ENCODE measurements at places on chromosomes 5 and 9. TPM values are rescaled to one million over a fixed set of nuclear protein-coding genes. Genes with fewer than 3 reads are reported as not detected.

Gene SPINK6
- total RNA-seq: not detected

Gene ADAMTS12
- not detected for total RNA-seq

DNA sequence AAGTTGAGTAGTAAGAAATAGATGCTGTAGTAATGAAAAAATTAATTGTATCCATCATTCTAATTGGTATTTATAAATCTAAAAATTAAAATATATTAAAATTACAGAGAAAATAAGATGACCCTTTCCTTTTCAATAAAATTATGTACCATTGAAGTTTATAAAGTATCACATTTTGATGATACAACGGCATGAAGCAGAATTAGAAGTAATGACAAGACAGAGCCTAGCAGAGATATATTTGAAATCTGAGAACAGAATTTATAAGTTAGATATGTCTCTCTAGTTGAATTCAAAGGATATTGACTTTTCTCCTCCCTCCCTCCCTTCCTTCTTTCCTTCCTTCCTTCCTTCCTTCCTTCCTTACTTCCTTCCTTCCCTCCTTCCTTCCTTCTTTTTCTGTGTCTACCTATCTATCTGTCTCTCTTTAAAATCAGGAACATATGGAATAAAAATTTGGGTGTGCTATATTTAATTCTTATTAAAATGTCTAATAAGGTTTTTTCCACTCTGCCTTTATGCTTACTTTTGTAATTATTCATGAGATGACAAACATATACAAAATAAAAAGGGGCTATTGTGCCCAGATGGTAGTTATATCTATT lies 258.5 kb upstream of the CD180 start:
- no peak for DNase-seq

DNA sequence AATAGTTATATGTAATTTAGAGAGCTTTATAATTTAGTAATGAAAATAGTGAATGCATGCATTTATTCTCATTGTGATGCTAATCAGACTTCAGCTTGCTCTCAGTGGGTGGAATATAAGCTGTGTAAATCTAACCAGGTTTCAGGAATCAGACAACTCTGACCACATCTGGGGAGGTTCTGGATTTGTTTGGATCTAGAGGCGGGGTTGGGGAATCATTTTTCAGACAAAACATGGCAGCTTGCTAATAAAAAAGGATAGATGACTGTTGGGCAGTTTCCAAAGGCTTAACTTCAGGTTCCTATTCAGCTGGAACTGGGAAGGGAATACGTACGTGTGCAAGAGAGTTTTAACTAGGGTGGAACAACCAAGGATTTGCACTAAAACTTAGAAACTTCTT lies 43.2 kb upstream of the MAMDC2 start:
- DNase-seq: no peak

GRCh38 chr9:89480825-89481537 lies 16.9 kb downstream of the SEMA4D start:
- DNase-seq: no peak

DNA sequence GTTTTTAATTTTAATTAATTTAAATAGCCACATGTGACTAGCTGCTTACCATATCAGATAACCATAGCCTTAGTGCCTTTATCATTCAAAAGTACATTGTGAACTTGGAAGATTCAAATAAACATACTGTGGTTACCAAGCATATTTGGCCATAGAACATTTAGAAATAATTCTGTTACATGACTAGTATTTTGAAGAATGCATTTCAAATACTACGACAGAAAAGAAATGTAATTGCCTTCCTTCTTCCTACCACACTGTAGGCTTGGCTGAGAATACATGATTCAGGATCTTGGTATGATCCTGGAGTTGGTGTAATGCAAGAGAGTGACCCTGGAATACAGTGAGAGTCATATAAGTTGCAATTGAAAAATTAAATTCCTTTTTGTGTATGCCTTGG lies 109.7 kb upstream of the PCA3 start:
- no peak for DNase-seq

DNA sequence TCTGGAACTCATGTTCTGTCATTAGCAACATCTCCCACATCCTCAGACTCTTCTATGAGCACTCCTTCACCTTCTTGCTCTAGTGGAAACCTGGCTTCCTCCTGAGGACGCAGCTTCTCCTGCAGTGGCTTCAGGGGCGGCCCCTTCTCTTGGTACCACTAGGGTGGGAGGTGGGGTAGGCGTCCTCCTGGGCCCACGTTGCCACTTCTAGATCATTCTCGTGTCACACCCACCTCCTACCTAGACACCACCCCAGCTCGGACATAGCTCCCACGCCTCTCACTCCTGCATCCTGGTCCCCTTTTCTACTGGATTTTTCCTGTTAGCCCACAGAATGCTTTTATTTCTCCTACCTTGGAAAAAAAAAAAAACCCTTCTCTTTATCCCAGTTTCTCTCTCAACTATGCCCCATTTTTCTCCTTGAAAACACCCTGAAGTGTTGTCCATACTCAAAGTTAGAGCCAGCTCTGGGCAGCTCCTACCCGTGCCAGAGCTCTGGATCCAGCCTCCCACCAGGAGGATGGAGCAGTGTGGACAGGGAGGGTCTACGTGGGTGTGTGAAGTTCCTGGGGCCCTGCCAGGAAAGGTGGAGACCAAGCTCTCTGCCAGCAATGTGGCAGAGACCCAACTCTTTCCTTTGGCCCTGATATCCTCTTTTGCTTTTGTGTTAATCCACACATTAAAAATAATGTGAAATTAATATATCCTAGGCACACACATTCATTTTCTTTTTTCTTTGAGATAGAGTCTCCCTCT lies 179.2 kb downstream of the HSPA4 start:
- DNase-seq: no peak
